K562 (cell line): ENCODE measurements at places on chromosomes 7 and 10. TPM values are rescaled to one million over a fixed set of nuclear protein-coding genes. Genes with fewer than 3 reads are reported as not detected.

Gene HOXA4
- total RNA-seq, result not detected in 2 replicates

DNA sequence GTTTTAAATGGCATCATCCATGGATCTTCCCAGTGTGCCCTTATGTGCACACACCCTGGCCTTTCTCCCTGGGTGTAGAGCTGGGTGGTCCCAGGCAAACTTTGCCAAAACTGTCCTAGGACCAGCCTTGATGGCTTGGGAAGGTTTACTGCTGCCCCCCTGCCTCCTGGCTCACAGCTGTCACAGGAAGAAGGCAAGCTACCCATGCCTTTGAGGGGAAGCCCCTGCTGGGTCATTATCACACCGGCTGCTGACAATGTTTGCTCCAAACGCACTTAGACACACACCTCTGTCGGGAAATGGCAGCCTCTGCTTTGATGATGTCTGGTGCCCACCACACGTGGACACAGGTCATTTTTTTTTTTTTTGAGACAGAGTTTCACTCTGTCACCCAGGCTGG lies 25.2 kb upstream of the FIGNL1 start:
- no peaks in the 10 kb centered on the region for H3K4me1 ChIP-seq
- DNase-seq, result no peak
- H3K27me3 ChIP-seq, result peaks cover 13% of the 10 kb centered on the region; the same call in 2 of the 3 replicates
- no peak overlapping the region for H3K4me3 ChIP-seq
- no peak overlapping the region for H3K27ac ChIP-seq

DNA sequence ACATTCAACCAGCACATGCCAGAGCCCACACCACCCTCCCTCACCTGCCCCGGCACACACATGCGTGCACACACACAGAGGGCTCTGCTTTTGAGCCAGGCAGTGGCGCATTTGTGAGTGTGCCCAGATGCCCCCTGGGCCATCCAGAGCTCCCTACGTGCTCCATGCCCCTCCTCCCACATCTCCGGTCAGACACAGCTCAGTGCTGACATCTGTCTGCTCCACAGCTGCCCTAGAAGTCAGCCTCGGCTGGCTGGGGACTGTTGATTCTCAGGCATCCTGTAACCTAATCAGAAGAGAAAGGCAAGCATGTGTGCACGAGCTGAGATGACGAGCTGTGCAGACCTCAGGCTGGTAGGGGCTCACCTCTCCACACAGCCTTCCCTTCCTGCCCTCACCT lies 135.1 kb downstream of the ZMIZ1 start:
- no peak for DNase-seq
- no peaks in the 10 kb centered on the region for H3K27me3 ChIP-seq
- H3K4me1 ChIP-seq, result no peaks in the 10 kb centered on the region; the same call in 1 of the 3 replicates

- peak overlapping the region; percentile 27; the same call in 1 of the 3 replicates for H3K27ac ChIP-seq
- DNase-seq, result no peak
- H3K4me1 ChIP-seq, result peaks cover 69% of the 10 kb centered on the region
- no peak overlapping the region for H3K4me3 ChIP-seq
- H3K36me3 ChIP-seq, result peaks cover 16% of the 10 kb centered on the region
Observed at GRCh38 chr7:607938-608337, 88.3 kb upstream of the PDGFA start.

- no peaks in the 10 kb centered on the region for H3K36me3 ChIP-seq
- H3K27ac ChIP-seq, result no peak overlapping the region
- no peak for DNase-seq
- H3K4me1 ChIP-seq, result no peaks in the 10 kb centered on the region
- H3K27me3 ChIP-seq, result peaks cover 9% of the 10 kb centered on the region; the same call in 1 of the 2 replicates
- no peak overlapping the region for H3K4me3 ChIP-seq
Observed at GRCh38 chr7:134910214-134910890, 76.0 kb upstream of the AGBL3 start.
